ENCODE measurements at places on chromosomes 5 and 9.

DNA sequence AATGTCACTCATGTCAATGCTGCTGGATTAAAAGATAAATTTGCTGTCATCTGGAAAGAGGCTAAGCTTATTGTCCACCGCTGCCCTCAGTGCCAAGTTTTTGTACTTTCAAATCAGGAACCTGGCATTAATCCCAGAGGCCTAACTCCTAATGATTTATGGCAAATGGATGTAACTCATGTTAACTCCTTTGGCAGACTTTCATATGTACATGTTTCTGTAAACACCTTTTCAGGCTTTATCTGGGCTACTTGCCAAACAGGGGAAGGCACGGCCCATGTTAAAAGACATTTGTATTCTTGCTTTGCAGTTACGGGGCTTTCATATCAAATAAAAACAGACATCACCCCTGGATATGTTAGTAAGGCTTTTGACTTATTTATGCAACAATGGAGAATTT lies 608.0 kb upstream of the ACO1 start:
- DNase-seq = no peak

- no peak for DNase-seq
These were observed 1258.1 kb downstream of the EFNA5 start for GRCh38 chr5:106412606-106413005.

DNA sequence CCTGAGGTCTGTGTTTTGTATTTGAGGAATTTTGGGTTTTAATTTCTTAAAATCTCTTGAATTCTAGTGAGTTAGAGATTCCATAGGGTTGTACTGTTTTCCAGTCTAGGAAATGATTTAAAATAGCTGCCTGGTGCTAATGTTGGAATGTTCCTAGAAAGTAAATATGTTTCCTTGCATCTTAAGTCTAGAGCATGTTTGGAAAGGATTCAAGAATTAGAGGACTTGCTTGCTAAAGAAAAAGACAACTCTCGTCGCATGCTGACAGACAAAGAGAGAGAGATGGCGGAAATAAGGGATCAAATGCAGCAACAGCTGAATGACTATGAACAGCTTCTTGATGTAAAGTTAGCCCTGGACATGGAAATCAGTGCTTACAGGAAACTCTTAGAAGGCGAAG lies 41.8 kb downstream of the LMNB1 start:
- DNase-seq = no peak

GRCh38 chr5:19547640-19548039 lies 440.4 kb downstream of the CDH18 start:
- no peak for DNase-seq

- DNase-seq = no peak
These were observed 805.1 kb downstream of the NR2F1-AS1 start for GRCh38 chr5:92775711-92776615.

GRCh38 chr5:122515709-122516431 lies 203.8 kb downstream of the SNCAIP start:
- DNase-seq = no peak

DNA sequence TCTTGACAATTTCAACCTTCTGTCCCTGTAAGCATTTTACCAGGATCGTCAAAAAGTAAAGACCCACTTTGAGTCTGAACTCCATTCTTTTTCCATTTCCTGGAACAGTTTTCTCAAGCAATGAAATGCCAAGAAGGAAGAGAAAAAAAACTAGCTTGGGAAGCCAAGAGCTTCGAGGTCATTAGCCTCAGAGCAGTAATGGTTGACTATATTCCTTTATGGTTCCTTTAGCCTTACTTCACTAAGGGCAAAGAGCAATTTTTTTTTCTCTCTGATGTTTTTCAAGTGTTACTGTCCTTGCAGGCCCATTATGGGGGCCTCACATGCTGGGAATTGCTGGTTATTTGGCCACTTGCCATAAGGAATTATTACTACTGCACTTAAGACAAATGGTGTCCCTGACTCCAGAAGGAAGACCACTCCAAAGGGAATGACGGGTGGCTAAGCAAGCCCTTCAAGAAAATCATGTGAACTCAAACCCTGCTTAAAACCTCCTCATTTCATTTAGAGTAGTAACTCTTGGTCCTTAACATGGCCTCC lies 37.1 kb downstream of the BNC2 start:
- no peak for DNase-seq

GRCh38 chr9:35758475-35759050 lies 4.5 kb upstream of the MSMP start:
- DNase-seq = no peak

GRCh38 chr9:87359958-87360601 lies 137.6 kb upstream of the DAPK1 start:
- no peak for DNase-seq

DNA sequence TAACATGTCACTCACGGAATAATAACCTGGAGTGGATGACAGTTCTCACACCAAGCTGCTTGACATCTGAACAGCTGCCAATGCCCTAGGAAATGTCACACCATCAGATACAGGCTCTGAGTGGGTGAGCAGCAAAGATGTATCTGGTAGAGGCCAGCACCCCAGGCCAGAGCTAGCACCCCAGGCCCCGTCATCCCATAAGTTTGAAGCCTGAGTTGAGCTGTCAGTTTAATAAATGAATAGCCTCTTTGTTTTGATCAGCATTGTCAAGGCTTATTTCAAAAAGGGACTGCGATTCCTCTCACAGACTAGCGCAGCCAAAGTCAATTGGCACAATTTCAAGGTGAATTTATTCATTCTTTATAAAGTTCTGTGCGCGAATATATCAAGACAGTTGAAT lies 1327.1 kb downstream of the MAT2B start:
- no peak for DNase-seq

- no peak for DNase-seq
These were observed 82.4 kb downstream of the ZNF354C start for GRCh38 chr5:179142434-179143198.

DNA sequence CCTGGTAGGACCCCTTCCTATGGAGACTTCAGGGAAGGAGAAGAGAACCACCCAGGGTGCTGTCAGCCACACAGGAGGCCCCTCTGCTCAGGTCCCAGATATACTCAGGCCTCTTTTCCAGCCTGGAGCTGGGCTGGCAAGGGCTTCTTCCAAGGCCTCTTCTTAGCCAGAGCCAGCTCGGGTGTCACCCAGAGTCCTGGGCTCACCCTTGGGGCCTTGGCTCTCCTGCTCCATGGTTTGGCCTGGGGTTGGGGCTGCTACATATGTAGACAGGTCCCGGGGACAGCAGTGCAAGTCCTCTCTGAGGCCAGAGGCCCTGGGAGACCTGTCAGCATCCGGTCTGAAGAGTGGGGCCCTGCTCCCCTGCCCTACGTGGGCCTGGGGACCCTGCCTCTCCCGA lies 22.8 kb downstream of the PAEP start:
- DNase-seq = no peak

DNA sequence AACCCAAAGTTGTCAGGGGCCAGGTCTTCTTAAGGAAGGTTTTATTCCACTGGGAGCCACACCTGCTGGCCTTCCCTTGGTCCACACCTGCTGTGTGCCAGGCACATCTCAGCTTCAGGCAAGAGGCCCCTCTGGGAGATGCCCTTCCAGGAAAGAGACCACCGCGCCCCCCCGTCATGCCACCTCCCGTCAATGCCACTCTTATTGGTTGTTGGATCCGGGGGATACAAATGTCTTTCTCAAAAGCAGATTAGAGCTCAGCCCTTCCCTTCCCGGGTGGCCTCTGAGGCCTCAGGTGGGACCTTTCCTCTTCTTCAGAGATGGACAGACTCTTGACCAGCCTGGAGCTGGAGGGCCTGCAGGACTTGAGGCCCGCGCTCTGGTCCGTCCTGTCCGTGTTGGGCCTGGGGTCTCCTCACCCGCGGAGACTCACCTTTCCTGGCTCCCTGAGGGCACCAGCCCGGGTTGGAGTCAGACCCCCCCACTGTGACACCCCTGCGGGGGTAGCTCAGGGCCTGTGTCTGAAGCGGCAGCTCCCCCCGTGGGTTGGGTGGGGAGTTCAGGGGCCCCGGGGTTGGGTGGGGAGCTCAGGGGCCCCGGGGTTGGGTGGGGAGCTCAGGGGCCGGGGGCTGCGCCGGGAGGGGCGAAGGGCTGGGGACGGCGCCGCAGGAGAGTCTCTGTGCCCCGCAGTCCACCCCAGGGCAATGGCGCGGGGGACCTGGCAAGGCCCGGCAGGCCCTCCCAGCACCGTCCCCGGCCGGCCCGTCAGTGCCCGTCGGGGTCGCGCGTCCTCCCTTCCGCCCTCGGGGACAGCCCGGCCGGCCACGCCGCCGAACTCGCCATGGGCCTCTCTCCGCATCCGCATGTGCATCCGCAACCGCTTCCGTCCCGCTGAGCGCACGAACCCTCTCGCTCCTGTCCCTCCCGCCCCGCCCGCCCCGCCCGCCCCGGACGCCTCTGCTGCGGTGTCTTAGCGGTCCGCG lies 3.7 kb upstream of the SLC9A3 start:
- no peak for DNase-seq

DNA sequence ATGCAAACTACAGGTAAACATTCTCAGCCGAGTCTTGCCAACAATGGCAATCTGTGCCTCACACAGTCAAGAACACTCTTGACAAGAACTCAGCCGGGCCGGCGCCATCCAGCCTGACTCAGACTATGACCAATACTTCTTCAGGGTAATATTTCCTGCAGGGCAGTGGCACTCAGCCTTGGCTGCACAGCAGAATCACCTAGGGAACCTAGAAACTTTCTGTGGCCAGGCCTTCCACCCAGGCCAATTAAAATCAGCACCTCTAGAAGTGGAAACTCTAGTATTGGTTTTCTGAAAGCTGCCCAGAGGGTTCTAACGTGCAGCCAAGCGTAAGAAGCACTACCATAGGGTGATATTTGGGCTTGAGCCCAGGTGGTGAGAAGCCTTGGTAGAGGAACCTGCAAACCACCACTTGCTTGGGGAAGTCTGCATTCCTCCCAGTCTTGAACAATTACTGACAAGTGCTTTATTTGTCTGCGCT lies 120.6 kb downstream of the TTLL11 start:
- DNase-seq = no peak

DNA sequence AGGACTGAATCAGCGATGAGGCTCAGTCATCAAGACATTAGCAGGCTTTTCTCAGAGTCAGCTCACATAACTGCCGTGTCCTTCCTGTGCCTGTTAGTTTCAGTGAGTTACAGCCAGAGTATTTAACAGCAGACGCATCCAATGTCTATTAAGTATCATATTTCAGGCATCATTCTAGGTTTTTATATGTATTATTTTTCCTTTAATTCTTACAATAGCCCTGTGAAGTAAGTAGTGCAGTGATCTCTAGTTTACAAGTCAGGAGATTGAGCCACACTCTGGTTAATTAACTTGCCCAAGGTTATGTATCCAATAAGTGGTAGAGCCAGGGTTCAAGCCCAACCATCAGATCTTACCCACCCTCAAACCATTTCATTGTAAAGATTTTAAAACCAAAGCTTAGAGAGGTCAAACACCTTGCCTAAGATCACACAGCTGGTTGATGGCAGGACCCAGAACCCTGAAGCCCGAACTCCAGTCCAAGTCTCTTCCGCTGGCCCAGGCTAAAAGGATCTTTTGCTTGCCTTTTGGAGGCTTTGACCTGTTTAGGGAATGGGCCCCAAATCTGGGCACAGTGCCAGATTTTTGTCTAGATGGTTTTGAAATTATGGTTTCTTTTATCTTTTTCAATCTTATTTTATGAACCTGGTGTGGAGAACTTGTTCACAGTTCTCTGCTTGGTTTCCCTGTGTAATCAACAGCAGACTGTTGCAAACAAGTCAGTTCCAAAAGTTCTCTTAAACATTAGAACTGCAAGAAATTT lies 261.2 kb upstream of the CLINT1 start:
- DNase-seq = no peak

- no peak for DNase-seq
These were observed 9.7 kb downstream of the SLC12A7 start for GRCh38 chr5:1101961-1102713.

DNA sequence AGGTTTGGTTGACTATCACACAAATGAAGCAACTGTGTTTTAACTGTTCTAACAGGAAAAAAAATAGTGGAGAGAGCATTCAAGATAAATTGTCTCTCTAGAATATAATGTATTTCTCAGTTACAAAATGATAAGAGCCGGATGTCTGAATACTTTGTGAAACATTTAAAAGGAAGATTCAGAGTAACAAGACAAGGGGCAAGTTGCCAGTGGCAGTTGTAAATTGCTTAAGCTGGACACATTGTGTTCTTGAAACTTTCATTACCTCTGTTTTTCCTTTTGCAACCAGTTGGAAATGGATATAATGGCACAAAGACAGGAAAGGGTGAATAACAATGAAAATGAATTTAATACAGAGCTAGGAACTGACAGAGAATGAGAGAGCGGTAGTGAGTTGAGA lies 15.2 kb upstream of the TBCA start:
- DNase-seq = no peak

GRCh38 chr9:6634444-6634843 lies 11.1 kb downstream of the GLDC start:
- DNase-seq = no peak

- DNase-seq = no peak
These were observed 139.1 kb upstream of the FSTL4 start for GRCh38 chr5:133751421-133751820.

GRCh38 chr5:4142842-4143241 lies 547.2 kb downstream of the IRX1 start:
- no peak for DNase-seq

DNA sequence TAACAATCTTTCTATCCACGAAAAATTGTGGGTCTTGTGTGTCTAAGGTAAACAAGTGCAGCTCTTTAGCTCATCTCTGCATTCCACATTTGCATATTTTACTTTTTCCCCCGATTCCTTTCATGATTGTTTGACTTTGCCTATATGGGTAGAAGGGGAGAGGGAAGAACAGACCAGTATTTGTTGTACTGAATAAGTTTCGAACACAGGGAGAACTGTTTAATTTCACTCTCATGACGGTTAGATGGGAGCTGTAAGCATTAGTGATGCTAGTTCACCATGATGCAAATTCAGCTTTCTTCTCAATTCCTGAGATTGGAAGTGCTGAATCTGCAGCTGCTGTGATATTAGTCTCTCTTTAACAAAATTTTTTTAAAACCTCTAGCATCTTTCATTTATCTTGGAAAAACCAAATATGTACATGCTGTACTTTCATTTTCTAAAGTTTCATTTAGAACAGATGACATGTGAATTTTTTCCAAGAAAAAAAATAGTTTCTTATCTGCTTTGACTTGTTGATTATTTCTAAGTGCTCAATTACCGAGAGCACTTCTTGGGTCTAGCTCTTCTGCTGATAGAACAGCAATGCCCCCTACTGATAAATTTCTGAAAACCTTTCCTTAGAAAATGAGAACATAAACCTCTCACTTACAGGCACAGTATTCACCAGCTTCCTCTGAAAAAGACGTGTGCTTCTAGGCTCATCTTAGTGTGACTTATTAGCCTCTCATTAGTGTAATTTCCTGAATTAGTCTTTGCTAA lies 149.5 kb downstream of the BAAT start:
- DNase-seq = no peak

- DNase-seq = no peak
These were observed 47.4 kb downstream of the P4HA2 start for GRCh38 chr5:132180134-132180745.

GRCh38 chr9:65432051-65432450 lies 147.0 kb upstream of the FOXD4L5 start:
- DNase-seq = no peak

GRCh38 chr9:69093471-69094103 lies 58.0 kb downstream of the FXN start:
- DNase-seq = no peak

Measured in activated CD8-positive, alpha-beta memory T cell treated with anti-CD3 and anti-CD28 coated beads for 4 hours (primary cell).